Right renal pelvis (tissue), 4 donors: ENCODE measurements at places on chromosomes 3 and 15. TPM values are rescaled to one million over a fixed set of nuclear protein-coding genes. Genes with fewer than 3 reads are reported as not detected.

DNA sequence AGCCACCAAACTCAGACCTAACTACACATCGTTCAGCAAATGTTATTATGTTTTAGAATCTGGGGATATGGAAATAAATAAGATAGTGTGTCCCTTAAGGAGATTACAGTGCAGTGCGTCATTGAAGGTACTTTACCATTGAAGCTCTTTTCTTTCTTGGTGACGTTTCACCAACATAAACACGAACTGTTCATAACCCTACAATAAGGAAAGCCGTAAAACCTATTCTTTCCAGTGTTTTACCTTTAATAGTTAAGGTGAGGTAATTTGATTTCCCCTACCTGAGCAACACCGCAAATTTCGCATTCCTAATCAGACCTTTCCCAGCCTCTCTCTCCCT lies 826 bp downstream of the CCDC66 start:
- no peak for DNase-seq

- no peak for DNase-seq
Measured at GRCh38 chr15:35774653-35775052, 228.7 kb upstream of the DPH6 start.

Gene PDZRN3
- 44.2 TPM for polyA plus RNA-seq

DNA sequence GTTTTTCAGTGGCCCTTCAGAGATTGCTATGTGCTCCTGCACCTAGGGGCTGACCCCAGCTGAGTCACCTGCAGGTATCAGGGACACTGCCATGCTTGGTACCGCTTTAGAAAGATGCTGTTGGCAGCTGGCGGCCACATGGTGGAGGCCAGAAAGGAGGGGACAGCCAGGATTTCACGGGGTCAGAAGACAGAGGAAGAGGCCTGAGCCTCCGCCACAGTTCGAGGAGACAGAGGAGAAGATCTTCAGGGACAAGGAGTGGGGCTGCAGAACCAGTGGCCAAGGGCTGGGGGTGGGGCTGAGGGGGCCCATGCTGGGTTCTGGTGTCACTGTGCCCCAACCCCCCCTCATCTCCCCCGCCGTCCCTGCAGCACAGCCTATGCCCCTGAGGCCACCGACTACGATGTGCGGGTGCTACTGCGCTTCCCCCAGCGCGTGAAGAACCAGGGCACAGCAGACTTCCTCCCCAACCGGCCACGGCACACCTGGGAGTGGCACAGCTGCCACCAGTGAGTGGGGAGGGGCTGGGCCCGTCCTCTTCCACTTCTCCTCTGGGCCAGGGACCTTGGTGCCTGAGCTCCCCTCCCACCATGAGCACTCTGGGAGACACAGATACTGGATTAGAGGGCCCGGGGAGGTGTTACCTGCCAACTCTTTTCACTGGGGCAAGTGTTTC lies 19.9 kb downstream of the LOXL1 start:
- no peak for DNase-seq

DNA sequence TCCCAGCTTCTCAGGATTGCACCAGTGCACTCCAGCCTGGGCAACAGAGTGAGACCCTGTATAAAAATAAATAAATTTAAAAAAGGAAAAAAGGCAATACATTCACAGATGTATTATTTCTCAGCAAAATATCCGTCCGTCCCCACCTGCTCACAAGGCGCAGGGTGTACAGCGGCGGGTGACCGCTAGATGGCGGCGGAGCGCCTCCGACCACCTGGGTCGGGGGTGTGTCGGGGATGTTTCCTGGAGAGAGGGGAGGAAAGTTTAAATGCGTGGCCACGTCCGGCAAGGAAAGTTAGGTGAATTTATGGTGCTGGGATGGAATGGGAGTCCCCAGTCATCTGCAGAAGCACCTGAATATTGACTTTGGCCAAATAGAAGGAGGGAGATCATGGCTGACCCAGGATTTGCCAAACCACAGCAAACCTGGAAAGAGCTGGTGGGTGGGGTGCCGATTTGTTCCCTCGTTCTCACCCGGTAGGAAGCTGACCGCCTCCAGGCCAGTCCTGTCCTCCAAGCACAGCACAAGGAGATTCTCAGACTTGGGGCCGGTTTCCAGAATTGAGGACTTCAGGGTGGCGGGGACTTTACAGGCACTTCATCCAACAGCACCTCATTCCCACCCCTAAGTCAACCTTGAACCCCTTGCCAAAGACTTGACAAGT lies 88.3 kb downstream of the TMEM266 start:
- DNase-seq, result no peak

- DNase-seq, result no peak
Measured at GRCh38 chr3:112319516-112320276, 13.3 kb upstream of the CD200 start.

Gene DNAH12
- 0.90 TPM for polyA plus RNA-seq

Gene RTP1
- polyA plus RNA-seq, result not detected

- DNase-seq, result no peak
Measured at GRCh38 chr3:144643771-144644198, 672.2 kb downstream of the DIPK2A start.

DNA sequence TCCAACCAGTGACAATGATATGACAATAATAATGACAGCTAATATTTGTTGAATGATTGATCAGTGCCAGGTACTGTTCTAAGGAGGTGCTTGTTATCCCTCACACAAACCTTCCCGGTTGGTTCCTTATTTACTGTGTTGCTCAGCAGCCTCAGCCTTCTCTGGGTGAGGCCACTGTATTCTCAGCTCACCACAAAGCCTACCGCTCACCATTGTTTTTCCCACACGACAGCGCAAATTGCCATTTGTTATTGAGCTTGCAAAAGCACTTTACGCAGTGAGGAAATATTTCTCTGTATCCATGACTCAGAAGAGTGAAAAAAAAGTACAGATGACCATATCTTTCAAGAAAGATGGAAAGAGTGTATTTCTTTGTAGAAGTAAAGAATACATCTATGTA lies 49.5 kb upstream of the PDZRN3 start:
- DNase-seq, result no peak

Gene SEMA3B
- 92.7 TPM for polyA plus RNA-seq

- DNase-seq, result no peak
Measured at GRCh38 chr3:187072511-187072910, 66.8 kb downstream of the RPL39L start.

DNA sequence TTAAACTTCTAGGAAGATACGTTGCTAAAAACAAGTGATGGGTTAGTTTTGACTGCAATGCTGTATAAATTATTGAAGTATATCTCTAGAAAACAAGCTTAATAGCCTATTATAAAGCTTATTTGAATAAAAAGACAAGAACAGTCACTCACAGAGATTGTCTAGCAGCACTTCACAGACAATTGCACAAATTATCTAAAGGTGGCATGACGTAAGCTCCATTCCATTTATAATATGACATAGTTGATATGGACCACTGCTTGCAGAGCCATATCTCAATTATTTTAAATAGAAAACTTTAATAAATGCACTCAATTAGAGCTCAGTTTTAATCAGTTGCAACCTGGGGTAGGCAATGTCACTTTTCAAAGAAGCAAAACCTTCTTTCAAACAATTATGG lies 319.9 kb upstream of the GBE1 start:
- DNase-seq, result no peak

Gene NRROS
- 4.2 TPM for polyA plus RNA-seq

DNA sequence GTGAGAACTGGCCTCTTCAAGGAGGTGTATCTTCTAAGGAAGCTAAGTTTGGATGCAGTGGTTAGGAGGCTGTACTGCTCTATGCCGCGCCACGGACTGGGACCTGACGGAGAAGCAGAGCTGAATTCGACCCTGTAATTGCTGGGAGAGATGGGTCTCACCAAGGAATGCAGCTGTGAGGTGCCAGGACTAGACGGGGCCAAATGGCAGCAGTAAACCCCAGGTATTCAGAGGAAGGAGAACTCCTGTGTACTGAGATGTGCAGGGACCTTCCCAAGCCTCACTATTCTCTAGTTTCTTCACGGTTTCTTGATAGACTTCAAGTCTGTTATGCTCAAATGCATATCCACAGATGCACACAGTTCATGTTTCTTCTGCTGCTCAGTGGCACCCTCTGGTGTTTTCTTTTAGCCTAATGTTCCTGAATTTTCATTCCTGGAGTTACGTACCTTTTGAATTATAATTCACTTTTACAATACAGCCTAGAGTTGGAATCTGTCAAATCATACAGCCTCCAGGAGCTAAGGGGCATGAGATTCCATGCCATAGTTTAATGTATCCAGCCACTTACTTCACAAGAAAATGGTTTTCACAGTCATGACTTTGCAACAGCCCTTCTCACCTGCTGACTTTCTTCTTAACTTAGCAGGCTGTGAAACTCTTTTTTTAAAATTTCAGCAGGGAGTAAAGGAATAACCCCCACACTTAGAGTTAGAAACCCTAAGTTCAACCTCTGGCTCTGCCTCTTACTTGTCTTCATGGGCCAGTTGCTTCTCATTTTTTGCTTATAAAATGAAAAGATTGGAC lies 61.8 kb downstream of the GLDN start:
- no peak for DNase-seq

Gene ASB14
- polyA plus RNA-seq, result 0.63 TPM

Gene NKIRAS1
- polyA plus RNA-seq, result 16.6 TPM

GRCh38 chr15:66782785-66783184 lies 80.7 kb downstream of the SMAD6 start:
- no peak for DNase-seq

GRCh38 chr3:66411474-66411873 lies 89.3 kb downstream of the LRIG1 start:
- no peak for DNase-seq

Gene KLHL6
- polyA plus RNA-seq, result 1.3 TPM

- peak; percentile 27 for DNase-seq
Measured at GRCh38 chr3:179321668-179322285, 1.1 kb upstream of the ZNF639 start.

Gene CLSTN2
- polyA plus RNA-seq, result 1.5 TPM

DNA sequence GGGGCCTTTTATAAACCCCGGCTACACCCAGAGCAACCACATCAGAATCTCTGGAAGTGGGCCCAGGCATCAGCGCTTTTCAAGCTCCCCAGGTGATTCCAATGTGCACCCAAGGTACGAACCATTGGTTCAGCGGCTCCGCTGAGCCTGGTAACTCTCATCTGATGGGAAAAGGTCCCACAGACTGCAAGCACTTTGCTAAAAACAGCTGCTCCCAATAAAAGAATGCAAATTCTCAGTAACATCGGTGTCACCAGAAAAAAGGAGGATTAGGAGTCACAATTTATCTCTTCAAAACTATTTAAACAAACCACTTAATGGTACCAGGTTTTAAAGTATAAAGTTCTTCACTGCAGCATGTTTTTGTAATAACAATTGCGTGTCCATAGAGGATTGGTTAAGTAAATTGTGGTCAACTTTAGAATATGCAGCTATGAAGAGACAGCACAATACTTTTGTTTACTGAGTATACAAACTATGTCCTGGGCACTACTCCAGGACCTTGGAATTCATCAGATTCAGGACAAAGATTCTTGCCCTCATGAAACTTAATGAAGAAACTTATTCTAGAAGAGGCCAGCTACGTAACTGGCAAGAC lies 660.7 kb upstream of the ADAMTS9 start:
- no peak for DNase-seq

DNA sequence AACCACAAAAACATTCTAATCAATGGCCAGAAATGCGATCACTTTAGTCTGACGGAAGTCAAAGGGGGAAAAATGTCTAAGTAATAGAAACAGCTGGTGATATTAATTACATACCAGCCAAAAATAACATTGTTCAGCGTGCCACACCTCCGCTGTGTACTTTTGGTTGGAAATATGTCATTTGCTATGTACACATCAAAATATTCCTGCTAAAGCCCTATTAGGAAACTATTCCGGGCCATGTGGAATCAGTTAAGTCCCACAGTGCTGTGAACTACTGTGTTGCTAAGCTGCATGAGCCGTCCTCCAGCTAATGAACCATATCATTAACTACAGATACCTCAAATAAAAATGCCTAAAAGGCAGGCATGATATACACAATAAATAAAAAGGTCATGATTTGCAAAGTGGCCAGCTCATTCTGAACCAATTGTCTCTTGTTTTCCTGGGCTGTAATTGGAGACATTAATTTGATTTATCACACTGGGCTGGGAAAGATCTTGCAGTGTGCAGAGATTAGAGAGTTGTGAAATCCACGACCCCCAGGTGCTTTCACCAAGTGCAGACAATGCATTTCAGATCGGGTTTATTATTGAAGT lies 200.5 kb upstream of the LRTM1 start:
- peak; percentile 17 for DNase-seq

Gene AGBL1
- 0.15 TPM for polyA plus RNA-seq

Gene FGD5
- polyA plus RNA-seq, result 22.9 TPM

DNA sequence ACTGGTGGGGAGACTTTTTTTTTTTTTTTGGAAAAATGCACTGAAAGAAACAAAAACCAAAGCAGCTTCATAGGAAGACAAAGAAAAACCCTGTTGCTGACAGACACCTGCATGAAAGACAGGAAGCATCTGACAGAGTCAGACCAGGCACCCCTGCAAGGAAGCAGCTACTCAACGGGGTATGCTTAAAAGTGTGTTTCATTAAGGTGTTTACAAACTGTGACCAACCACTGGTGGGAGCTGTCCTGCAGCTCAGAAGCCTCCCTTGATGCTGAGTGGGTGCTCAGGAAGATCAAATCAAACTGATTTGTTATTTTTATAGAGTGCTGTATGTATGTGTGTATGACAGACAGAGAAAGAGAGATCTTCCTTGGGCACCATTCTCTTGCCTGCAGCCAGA lies 34.7 kb upstream of the AGBL1 start:
- DNase-seq, result no peak

Gene ITPKA
- polyA plus RNA-seq, result 0.69 TPM

- no peak for DNase-seq
Measured at GRCh38 chr3:47283591-47284364, 1.0 kb downstream of the KLHL18 start.

GRCh38 chr15:89820666-89821611 lies 6.3 kb upstream of the ANPEP start:
- no peak for DNase-seq

DNA sequence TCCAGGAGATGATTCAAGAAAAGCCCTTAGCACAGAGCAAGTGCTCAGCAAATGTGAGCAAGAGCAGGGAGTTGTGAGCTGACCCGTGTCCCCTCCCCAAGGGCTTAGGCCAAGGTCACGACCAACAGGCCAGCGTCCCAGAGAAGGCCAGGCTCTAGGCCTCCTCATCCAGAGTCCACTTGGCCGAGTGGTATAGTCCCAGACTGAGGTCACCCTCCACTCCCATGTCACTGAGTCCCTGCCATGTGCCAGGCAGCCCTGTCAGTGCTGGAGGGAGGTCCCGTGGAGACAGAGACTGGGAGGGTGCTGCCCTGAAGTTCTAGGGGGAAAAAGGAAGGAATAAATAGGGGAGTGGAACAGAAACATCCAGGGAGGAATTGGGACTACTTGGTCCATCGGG lies 44.0 kb downstream of the TPRA1 start:
- no peak for DNase-seq

Gene DPPA2
- polyA plus RNA-seq, result 1.2 TPM
